ENCODE measurements at places on chromosomes 4 and X. TPM values are rescaled to one million over a fixed set of nuclear protein-coding genes. Genes with fewer than 3 reads are reported as not detected.

NPY5R gene
- 1.6 TPM for total RNA-seq

DNA sequence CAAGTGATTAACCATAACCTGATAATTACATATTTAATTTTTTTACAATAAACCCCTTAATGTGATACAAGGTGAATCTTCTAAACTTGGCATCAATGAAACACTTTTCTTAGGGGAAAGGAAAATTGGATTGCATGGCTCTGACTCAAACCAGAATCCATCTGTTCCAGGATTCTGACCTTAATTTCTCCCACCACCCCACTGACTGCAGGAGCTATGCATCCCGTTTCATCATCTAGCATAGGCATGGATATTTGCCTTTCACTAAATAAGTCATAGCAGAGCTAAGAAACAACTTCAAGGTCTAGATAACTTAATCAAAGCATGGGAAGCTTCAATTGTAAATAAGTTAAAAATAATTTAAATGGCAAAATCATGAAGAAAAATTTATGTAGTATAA is 156.3 kb downstream of the BTC start:
- no peak overlapping the region for H3K4me3 ChIP-seq
- H3K27ac ChIP-seq: no peak overlapping the region
- no peak for DNase-seq
- no peaks in the 10 kb centered on the region for H3K27me3 ChIP-seq
- no peaks in the 10 kb centered on the region for H3K36me3 ChIP-seq

DNA sequence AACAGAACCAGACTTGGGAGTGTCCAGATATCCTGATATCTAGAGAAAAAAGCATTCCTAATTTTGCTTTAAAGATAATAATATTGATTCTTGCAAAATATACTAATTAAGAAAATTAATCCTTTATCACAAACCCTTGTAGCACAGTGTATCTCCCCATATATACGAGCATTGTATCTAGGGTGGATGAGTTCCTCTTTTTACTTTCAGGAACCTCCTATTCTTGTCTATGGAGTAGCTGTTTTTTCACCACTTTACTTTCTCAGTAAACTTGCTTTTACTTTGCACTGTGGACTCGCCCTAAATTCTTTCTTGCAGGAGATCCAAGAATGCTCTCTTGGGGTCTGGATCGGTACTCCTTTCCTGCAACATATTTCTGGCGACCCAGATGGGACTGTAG is 103.9 kb downstream of the GLUD2 start:
- H3K36me3 ChIP-seq: no peaks in the 10 kb centered on the region
- H3K4me1 ChIP-seq: no peaks in the 10 kb centered on the region
- no peak overlapping the region for H3K4me3 ChIP-seq
- DNase-seq: no peak
- no peak overlapping the region for H3K27ac ChIP-seq

DNA sequence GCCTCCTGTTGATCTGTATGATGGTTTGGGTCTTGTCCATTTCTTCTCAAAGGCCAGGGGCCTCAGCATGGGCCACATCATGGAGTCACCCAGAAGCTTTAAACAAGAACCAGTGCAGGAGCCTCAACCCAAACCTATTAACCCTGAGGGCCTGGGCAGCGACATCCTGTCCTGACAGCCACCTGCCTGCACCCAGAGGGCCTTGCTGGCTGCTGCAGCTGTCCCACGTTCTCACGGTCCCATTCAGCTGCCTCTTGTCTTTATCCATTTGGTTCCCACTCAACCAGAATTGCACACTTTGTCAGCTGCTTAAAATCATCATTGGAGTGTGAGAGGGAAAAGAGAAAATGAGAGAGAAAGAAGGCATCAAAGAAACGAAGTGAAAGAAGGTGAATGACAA is 21.6 kb downstream of the C4orf50 start:
- H3K27me3 ChIP-seq: peaks cover 43% of the 10 kb centered on the region
- no peak overlapping the region for H3K27ac ChIP-seq
- DNase-seq: no peak
- no peaks in the 10 kb centered on the region for H3K4me1 ChIP-seq

GRCh38 chr4:59127743-59128142 is 2017.6 kb upstream of the IGFBP7 start:
- H3K36me3 ChIP-seq: no peaks in the 10 kb centered on the region
- H3K27ac ChIP-seq: no peak overlapping the region
- DNase-seq: no peak

All from breast epithelium (tissue), 4 donors.